GF-D8 (cell line): ENCODE measurements at places on chromosomes 2 and 18.
A peak's percentile ranks its signal among the peaks of the same experiment; 100 is the strongest.

GRCh38 chr2:168231609-168232241, 15.7 kb downstream of the STK39 start:
- DNase-seq: no peak

- no peak for DNase-seq
Observed at GRCh38 chr2:169160926-169161481, 91.6 kb downstream of the DHRS9 start.

DNA sequence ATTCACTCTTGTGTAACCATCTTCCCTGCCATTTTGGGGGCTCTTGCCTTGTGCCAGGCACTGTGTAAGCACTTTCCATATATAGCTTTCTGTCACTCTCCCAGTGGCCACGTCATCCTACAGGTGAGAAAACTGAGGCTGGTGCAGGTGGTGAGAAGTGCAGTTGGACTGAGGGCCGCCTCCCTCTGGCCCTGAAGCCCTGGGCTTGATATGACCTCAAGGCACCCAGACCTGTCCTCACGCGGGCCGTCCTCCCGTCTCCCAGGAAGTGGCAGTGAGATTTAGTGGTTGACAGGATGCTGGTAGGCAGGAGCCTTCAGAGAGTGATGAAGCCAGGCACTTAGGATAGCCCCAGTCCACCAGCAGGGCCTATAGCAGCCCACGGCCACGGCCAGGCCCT, 30.5 kb downstream of the MAL start:
- no peak for DNase-seq

DNA sequence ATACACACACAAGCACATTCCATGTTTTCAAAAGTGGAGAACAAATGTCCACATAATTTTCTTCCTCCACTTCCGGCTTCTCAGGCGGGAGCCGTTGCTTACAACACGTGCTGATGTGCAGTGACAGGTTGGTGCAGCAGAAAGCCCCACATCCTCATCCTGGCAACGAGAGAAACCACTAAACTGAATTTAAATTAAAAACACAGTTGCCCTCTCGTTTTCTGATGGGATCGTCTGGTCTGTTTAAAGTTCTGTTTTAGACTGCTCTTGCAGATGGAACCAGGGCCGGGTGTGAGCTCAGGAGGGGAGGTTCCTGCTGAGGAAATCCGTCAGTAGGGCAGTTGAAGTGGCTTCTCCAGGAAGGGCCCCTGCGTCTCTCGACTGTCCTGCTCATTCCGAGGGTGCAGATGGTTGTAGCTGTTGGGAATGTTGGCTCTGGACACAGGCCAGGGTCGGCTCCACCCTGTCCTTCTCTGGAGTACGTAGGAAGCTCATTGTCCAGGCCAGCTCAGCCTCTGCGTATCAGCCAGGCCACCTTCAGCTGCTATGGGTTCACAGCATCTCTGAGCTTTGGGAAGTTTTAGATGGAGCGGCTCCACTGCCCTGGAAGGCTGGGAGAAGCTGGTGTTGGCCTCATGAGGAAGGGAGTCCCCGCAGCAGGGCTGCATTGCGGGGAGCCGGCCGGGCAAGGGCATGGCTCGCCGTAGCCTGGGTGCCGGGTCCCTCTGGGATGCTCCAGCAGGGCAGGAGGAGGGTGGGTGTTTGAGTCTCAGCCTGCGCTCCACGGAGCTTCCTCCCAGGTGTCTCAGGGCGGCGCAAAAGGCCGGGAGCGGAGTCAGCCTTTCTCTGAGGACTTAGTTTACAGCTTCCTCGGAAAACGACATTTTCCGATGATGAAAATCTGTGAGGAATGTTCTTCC, 58.3 kb downstream of the NFATC1 start:
- no peak for DNase-seq

DNA sequence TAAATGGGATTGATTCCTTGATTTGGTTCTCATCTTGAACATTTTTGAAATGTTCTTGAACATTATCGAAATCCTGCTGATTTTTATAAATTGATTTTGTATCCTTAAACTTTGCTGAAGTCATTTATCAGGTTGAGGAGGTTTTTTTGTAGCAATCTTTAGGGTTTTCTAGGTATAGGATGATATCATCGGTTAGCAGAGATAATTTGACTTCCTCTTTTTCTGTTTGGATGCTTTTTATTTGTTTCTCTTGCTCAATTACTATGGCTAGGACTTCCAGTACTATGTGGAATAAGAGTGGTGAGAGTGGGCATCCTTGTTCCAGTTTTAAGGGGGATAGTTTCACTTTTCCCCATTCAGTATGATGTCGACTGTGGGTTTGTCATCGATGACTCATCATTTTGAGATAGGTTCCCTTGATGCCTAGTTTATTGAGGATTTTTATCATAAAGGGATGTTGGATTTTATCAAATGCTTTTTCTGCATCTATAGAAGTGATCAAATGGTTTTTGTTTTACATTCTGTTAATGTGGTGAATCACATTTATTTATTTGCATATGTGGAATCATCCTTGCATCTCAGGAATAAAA, 201.5 kb upstream of the ZSWIM2 start:
- no peak for DNase-seq

- no peak for DNase-seq
Observed at GRCh38 chr2:20132990-20133535, 81.6 kb upstream of the LAPTM4A start.

- peak; percentile 10 for DNase-seq
Observed at GRCh38 chr18:54127759-54128378, 96.6 kb downstream of the MBD2 start.

DNA sequence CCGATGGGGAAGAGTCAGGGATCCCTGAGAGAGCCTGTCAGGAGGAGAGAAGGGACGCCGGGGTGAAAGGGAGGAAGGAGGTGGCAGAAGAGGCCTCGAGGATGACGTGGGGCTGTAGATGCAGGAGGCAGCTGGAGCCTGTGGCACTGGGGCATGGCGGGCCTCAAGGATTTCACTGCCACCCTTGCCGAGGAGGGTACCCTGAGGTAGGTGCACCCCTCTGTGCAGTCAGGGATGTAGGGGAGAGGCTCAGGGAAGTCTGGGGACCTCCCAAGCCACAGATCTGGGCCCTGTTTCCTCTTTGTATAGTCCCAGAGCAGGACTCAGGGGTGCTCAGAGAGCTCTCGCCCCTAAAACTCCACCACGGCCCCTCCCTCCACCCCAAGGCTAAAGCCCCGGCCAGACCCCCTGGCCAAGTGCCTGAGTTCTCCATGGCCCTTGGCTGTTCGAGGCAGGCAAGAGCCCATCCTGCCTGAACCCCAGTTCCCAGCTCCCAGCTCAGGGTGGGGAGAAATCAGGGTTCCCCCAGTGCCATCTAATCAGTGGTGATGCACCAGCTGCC, 39.0 kb upstream of the HDAC4 start:
- no peak for DNase-seq

DNA sequence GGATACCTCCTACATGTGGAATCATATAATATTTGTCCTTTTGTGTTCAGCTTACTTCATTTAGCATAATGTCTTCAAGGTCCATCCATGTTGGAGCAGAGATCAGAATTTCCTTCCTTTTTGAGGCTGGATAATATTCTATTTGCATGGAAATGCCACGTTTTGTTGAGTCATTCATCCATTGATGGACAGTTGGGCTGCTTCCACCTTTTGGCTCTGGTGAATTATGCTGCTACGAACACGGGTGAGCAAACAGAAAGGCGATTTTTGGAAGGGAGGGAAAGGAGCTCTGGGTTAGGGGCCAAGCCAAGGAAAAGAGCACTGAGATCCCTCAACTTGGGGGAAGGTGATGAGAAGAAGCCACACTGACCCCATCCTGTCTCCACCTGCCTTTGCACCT, 260.5 kb downstream of the TNS1 start:
- no peak for DNase-seq

DNA sequence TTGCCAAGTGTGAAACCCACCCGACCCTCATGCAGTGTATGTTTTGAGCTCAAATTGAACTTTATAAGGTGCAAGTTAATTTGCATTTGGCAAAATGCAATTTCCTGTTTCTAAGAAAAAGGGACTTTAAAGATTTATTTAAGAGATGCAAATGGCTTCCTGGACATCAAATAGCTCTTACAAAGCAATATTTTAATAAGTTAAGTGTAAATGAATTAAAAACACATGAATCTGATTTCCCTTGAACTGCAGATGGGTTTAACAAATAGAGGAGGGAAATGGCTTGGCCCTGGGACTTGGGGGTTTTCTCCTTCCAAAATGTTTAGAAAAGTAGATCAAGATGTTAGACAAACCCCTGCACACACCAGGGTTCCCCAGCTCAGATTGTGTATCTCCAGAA, 116.0 kb downstream of the EN1 start:
- no peak for DNase-seq

- no peak for DNase-seq
Observed at GRCh38 chr2:96108541-96109360, 7.6 kb downstream of the ADRA2B start.

- no peak for DNase-seq
Observed at GRCh38 chr2:171174075-171174474, 13.4 kb upstream of the TLK1 start.

DNA sequence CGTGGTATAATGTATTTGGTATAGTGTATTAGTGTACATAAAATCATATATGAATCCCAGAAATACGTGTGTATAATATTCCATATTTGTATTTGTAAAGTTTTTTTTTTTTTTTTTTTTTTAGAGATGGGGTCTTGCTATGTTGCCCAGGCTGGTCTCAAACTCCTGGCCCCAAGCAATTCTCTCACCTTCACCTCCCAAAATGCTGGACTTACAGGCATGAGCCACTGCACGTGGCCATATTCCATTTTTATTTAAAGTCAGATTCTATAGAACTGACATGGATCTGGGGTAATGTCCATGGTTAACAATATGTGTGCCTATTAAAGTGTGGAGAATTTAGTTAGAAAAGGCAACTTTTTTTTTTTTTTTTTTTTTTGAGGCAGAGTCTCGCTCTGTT, 71.5 kb downstream of the ANTXR1 start:
- DNase-seq: no peak

DNA sequence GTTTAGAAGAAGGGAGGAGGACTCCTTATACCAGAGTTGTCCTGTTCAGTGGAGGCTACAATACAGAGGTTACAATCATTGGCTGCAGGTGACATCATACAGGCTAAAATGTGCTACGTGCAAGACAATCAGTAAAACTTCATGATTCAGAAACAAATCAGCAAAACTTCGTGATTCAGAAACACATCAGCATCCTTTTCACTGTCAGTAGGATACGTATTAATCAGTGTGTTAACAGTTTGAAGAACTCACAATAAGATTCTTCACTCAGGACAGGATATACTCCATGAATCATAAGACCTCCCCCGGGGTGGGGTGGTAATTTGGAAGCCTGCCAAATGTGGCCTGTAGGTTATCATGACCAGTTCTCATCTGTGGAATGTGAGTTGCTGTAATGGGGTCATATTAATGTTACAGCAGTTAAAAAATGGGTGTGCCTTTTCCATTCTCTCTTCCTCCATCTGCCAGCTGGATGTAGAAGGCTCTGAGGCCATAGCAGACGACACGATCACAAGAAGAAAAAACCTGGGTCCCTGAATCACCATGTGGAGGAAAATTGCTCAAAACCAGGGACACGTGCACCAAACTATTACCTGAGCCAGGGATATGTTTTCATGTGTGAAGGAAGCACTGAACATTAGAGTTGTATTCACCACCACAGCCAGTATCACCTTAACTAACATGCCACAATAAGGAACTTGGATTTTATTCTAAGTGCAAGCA, 134.8 kb upstream of the CREB1 start:
- DNase-seq: no peak

GRCh38 chr2:71692621-71693277, 239.4 kb downstream of the DYSF start:
- DNase-seq: no peak
